ENCODE measurements at places on chromosomes 5 and 9.

GRCh38 chr9:5884191-5884590 lies 6.5 kb upstream of the MLANA start:
- DNase-seq = no peak

- no peak for DNase-seq
Measured at GRCh38 chr5:129249886-129250285, 155.3 kb downstream of the ISOC1 start.

DNA sequence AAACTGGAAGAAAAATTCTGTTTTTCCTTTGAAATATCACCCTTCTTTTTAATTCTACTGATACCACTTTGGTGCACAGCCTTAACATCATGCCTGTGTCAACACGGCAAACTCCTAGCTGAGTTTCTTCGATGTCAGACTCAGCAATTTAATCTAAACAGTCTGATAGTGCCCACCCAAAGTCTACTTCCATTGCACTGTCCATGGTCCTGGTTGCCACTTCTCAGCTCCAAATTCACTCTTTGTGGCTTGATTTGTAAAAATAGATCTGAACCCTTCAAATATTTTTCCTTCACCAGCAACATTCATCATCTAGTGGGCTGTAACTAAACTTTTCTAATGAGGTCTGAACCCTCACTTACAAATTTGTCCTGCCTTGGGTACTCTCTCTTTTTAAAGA lies 107.8 kb downstream of the NUDT12 start:
- no peak for DNase-seq

- DNase-seq = no peak
Measured at GRCh38 chr5:181120761-181121160, 10.2 kb downstream of the OR2V1 start.

GRCh38 chr5:83564069-83564749 lies 92.7 kb downstream of the VCAN start:
- DNase-seq = no peak

- no peak for DNase-seq
Measured at GRCh38 chr9:72274441-72274840, 90.6 kb downstream of the ZFAND5 start.

DNA sequence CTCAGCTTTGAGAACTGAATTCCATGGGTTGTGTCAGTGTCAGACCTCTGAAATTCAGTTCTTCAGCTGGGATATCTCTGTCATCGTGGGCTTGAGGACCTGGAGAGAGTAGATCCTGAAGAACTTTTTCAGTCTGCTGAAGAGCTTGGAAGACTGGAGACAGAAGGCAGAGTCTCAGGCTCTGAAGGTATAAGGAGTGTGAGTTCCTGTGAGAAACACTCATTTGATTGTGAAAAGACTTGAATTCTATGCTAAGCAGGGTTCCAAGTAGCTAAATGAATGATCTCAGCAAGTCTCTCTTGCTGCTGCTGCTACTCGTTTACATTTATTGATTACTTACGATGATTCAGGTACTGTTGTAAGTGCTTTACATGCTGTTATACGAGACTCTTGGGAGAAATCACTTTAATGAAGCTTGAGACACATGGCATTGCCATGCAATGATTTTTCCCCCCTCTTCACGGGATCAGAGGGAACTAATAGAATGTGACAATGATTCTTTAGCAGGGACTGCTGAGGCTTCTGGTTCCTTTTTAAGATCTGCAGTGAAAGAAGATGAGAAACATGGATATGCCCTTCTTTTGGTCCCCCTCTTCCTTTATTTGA lies 63.8 kb downstream of the PTTG1 start:
- no peak for DNase-seq

DNA sequence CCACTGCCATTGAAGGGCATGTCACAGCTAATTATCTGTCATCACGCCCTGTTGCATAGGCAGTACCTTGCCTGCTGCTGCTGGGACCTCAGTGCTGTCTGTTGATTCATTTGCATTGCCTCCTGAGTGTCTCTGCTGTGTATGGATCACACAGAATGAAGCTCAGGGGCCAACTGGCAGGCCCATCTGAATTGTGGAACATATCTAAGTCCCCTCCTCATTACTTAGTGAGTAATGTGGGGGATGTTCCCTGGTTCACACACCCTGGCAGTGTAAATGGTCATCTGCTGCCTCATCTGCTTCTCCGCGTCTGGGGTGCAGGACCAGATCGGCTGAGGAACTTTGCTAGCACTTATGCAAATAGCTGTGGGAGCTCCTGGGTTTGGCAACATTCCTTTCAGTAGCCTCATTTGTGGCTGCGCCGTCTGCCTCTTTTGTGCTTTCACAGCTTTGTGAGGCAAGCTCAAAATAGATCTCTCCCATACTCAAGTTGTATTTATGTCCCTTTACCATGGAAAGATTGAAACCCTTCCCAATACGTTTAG lies 25.4 kb downstream of the TYRP1 start:
- DNase-seq = no peak

- DNase-seq = no peak
Measured at GRCh38 chr9:102035929-102036328, 297.5 kb upstream of the GRIN3A start.

DNA sequence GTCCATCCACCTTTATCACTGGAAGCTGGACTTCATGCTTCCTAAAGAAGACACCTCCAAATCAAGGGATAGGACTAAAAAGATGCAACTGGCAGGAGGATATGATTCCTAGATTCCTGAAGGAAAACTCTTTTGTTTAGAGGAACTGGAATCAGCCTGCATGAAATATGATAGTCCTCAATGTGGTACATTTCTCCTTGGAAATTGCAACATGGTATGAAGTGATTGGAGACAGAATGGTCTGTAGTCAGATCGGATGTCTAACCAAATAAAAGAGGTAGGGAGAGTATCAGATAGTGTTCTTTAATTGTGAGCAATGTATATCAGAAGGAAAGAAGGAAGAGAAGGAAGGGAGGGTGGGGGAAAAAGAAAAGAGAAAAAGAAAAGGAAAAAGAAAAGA lies 116.1 kb upstream of the FSTL4 start:
- no peak for DNase-seq

- DNase-seq = peak; percentile 17
Measured at GRCh38 chr5:131563434-131564228, 71.4 kb downstream of the RAPGEF6 start.

DNA sequence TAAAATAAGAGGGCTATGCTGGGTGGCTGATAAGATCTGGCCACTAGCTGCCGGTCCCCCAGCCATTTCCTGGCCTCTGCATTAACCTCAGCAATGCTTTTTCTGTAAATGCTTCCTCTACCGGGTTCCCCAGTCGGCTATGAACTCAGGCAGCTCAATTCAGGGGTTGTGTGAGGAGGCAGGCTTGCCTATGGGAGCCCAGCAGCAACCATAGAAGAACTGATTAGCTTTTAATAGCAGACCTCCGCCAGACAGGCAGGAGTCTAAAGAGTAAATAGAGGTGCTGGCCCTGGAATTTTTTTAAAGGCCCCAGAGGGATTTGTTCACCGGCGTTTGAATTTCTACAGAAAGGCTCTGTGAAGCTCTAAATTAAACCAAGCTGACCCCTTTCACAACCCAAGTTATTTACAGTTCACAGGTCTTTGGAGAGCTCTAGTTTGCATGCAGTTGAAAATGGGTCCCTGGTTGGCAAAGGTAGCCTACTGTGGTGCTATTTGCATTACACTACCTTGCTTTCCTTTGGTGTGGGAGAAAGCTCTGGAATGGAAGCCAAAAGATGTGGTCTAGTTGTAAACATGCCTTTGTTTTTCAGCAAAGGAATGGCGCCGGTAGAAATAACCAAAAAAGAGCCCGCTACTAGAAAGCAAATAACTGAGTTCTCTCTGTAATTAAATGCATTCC lies 289.7 kb upstream of the SEMA6A start:
- DNase-seq = no peak

GRCh38 chr5:118923295-118924005 lies 64.9 kb downstream of the DTWD2 start:
- DNase-seq = no peak

DNA sequence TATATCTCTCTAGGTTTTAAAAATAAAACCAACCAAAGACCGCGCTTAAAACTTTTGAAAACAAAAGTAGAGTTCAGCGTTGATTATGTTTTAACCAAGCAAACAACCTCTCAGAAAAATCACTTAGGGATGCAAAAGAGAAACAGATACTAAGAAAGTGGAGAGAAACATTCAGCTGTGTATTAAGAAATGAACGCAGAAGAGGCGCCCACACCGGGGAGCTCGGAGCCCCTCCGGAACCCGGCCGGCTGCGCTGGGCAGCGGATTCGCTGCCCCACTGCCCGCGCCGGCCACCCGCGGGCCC lies 1.4 kb downstream of the PITX1 start:
- no peak for DNase-seq

GRCh38 chr9:36974731-36975130 lies 59.3 kb downstream of the PAX5 start:
- DNase-seq = no peak

- DNase-seq = peak; percentile 20
Measured at GRCh38 chr9:128556276-128556675, 3.9 kb downstream of the SPTAN1 start.

DNA sequence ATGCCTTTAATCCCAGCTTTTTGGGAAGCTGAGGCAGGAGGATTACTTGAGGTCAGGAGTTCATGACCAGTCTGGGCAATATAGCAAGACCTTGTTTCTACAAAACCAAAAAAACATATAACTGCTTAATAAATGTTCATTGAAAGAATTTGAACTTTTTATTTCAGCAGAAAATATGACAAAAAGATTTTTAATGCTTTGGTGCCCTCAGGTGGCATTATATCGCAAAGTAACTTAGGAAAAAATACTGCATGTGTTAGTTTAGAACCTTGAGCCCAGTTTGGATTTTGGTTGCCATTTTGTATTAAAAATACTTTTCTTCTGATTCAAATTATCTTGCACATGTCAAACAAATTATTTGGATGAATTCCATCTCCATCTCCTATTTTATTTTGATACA lies 103.2 kb downstream of the GPBP1 start:
- DNase-seq = no peak

DNA sequence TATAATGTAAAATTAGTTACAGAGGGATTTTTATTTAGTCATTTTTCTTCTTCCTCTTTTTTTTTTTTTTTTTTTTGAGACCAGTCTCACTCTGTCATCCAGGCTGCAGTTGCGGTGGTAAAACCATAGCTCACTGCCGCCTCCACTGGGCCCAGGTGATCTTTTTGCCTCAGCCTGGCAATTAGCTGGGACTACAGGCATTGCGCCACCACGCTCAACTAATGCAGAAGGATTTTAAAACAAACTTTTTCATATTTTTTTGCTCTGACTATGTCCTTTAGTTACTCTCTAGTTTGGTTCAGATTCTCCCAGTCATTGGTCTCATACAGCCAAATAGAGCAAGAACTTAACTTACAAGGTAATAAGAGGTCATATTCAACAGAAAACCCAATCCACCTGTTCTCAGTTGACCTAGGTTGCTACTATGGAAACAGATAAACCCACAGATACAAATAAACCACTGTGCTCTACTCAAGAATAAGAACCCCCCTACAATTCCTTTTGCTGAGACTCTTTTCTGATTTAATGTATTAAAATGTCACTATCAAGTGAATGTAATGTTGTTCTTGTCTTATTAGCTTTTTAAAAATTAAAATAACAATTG lies 50.1 kb upstream of the TTC39B start:
- peak; percentile 72 for DNase-seq

GRCh38 chr9:134376386-134377142 lies 50.3 kb downstream of the RXRA start:
- no peak for DNase-seq

DNA sequence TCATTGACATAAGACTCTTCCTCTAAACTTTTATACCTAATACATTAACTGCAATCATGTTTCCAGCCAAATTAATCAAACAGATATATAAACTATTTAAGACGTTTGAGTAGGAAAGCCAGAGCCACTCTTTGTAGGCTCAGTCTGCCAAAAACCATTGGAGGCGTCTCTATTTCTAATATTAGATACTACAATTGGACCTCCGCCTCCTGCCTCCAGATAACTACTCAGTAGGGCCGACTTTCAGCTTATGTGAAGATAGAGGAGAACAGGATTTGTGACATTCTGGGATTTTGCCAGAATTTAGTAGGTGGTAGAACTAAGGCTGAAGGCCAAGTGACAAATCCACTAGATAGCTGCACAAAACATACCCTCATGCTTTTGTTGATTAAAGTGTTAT lies 463.0 kb downstream of the CETN3 start:
- DNase-seq = no peak

DNA sequence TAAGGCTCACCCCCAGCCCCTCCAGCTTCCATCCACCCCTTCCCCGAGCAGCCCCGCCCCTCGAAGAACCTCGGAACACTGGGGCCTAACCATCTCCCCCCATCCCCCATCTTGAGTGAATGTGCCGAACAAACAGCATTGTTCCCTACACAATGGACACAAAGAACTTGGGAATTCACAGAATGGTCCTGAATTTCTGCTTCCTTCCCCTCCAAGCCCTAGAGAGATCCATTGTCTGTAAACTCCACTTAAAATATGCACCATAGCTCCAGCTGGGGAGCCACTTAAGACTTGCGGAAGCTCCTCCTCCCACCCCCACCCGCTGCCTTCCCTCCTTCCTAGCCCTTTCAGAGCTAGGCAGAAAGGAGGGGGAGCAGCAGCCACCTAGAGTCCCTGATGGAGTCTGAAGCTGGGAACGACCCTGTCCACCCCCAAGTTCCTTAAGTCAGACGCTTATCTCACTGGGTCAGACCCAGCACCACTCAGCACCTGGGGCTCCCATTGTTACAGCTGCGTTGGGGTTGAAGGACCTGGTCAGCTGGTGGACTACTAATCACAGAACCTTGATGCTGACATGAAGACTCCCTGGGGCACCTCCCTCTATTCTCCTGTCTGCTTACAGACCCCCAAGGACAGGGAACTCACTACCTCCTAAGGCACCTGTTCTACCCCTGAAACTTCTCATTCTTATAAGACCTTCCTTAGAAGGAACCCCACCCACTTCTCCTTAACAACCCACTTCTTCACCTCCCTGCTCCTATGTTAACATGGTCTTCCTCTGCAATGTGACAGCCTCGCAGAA lies 61.4 kb downstream of the PCDH1 start:
- DNase-seq = no peak

- DNase-seq = no peak
Measured at GRCh38 chr9:121694001-121694400, 42.6 kb downstream of the DAB2IP start.

- no peak for DNase-seq
Measured at GRCh38 chr5:144313147-144313726, 142.6 kb downstream of the KCTD16 start.

DNA sequence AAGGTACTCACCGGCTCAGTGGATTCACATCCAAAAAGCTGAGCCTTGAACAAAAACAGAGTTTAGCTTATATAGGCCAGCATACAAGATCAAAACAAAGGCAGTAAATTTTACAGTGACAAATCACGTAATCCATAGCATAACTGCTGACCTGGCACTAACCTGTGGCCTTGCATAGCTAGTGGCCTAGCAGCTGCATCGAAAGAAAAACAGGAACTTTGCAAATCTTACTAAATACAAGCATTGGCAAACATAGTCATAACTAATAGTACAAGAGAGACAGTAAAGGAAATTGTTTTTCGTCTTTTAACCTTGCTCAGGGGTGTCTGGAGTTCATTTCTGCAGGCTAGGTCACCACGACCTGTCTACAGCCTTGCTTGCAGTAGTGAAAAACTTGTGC lies 4.8 kb downstream of the HSDL2 start:
- no peak for DNase-seq

GRCh38 chr5:95621839-95622629 lies 2.1 kb downstream of the GPR150 start:
- peak; percentile 73 for DNase-seq
